ENCODE measurements at places on chromosomes 2 and 18.

DNA sequence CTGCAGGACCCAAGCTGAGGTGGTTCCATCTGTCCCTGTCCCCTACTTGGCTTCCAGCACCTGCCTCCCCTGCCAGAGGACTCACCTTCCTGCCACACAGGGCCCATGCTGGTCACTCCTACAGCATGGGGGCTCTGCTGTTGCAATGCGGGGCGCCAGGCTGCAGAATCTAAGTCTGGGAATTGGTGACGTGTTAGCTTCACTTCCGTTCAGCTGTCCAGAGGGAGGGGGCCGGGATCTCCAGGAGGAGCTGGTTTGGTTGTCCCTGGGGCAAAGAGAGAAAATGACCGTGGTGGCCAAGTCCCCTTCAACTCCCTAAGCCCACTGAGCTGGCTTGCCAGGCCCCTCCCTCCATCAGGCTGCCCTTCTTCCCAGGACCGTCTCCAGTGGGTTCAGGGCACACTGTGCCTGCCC, 69.5 kb downstream of the IL1R2 start:
- no peak for DNase-seq

DNA sequence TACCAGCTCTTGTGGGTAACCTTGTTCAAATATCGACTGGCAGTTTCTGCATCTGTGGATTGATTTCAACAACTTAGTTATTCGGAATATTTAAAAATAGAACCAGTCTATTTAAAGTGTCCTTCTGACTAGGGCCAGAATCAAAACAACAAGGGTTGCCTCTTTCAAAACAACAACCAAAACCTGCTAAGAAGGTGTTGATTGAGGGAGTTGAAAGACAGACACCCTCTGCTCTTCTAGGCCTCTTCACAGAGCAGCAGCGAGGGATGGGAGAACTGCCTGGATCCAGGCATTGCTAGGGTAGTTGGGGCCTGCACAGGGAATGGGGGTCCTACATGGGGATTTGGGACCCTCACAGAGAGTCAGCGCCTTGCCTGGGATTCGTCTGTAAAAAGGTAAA, 19.8 kb downstream of the TTR start:
- no peak for DNase-seq

DNA sequence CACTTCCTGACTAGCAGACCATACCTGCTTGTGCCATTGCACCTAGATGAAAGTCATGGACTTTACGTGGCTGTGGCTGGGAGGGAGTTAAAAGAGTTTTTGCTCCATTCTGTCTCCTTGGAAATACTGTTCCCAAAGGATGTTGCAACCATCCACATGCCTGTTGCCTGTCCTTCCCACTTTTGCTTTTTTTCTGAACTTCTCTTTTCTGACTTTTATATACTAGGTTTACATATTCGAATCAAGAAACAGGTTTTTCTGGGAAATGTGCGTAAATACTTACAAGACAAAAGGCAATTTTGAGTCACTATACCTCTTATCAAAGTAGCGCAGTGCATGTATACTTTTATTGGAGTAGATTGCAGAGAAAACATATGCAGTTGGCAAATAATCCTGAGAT, 244.8 kb downstream of the PRKCE start:
- DNase-seq, result no peak

GRCh38 chr2:159921752-159922404, 123.9 kb upstream of the CD302 start:
- peak; percentile 92 for DNase-seq

- DNase-seq, result no peak
These were observed 94.1 kb downstream of the SH3YL1 start for GRCh38 chr2:169741-170140.
